Stimulated activated CD8-positive, alpha-beta memory T cell treated with anti-CD3 and anti-CD28 coated beads, Interleukin-4, amount 100 ng/mL, for 1 hour (primary cell): ENCODE measurements at places on chromosomes 16 and 17.

DNA sequence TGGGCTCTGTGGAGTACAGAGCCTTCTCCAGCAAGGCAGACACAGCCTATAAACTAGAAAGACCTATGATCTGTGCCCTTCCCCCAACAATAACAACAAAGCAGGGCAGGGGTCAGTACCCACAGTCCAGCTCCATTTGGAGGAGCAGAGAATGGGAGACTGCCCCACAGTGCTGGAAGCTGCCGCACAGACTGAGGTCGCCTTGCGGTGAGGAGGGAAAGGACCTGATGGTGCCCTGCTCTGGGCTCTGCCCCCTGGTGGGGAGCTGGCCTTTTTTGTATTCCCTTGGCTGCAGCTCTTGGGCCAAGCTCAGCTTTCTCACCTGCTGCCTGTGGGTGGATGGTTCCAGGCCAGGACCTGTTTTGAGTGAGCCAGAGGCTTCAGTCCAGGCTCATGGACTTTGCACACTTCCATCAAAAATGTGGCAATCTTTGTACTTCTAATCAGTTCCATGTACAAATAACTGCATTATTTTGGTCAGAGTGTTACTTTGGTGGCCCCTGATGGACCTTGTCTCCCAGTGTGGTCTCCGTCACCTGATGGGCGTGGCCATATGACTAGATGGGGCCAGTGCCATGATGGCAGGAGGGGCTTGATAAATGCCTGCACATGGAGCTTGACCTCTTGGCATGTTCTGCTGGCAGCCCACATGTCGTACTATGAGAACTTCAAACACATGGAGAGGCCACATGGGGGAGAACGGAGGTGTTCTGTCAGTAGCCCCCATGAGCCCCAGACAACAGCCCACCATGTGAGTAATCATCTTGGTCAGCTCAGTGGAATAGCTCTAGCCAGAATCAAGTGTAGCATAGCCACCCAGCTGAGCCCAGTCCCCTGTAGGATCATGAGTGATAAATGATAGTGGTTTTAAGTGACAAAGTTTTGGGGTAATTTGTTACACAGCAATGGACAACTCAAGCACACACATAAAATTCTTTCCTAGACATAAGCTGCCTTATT lies 24.2 kb downstream of the B9D1 start:
- DNase-seq = peak; percentile 34

GRCh38 chr16:15466886-15467781 lies 32.7 kb downstream of the BMERB1 start:
- DNase-seq = no peak

GRCh38 chr17:63173450-63173849 lies 207.4 kb downstream of the TANC2 start:
- DNase-seq = no peak

DNA sequence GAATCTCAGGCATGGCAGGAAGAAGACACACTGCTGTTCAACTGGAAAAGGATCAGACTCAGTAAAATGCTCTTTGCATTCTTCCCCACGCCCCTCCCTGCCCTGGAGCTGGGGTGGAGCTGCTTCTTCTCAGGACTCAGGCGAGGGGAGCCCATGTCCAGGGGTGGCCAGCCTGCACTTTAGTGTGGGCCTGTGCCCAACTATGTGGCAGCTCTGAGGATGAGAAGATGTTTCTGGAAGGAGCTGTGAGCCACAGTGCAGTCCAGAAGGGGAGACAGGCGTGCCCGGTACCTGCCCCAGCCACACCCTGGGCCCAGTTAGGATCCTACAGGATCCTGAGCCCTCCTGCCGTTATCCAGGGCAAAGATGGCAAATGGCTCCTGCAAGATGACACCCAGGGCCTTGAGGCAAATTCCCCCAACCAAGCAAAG lies 120.3 kb downstream of the ANKRD11 start:
- DNase-seq = no peak
